Activated naive CD4-positive, alpha-beta T cell treated with Interleukin-2 at 50 U/mL for 16 hours (primary cell): ENCODE measurements at places on chromosomes 12 and 14.

GRCh38 chr12:96152164-96152563 lies 42.0 kb upstream of the ELK3 start:
- DNase-seq, result no peak

- no peak for DNase-seq
These were observed 23.2 kb upstream of the PSMA6 start for GRCh38 chr14:35268946-35269345.

DNA sequence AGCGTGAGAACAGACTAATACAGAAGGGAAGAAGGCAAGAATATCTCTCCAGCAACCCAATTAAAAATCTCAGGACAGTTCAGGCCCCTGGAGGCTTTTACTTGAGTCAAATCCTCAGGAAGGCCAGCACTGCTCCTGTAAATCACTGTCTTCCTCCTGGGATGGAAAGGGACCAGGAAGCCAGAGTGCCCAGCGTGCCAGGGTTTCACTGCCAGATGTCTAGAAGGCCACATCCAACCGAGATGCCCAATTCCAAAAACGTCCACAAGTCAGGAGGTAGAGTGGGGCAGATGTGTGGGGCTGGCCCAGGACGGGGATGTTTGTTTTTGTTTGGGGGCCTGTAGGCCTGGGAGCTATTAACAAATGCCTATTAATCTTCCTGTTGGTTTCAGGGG lies 332.0 kb downstream of the MED13L start:
- no peak for DNase-seq

GRCh38 chr14:106790189-106791036 lies 1264.0 kb downstream of the TMEM121 start:
- peak; percentile 77 for DNase-seq

DNA sequence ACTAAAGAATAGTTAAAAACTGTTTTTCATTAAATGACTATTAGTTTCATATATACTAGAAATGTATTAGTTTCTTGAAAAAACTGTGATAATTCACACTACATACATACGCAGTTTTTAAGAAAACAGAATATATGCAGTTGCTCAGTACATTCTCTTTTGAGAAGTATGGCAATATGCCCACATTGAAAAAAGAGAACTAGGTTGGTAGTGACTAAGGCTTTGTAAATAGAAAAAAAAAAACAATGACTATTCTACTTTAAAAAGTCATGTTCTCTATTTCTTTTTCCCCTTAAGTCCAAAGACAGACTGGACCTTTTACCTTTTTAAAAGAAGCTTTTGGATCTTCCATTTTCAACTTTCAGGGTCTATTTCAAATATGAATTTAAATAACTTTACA lies 25.0 kb downstream of the SNX6 start:
- no peak for DNase-seq

DNA sequence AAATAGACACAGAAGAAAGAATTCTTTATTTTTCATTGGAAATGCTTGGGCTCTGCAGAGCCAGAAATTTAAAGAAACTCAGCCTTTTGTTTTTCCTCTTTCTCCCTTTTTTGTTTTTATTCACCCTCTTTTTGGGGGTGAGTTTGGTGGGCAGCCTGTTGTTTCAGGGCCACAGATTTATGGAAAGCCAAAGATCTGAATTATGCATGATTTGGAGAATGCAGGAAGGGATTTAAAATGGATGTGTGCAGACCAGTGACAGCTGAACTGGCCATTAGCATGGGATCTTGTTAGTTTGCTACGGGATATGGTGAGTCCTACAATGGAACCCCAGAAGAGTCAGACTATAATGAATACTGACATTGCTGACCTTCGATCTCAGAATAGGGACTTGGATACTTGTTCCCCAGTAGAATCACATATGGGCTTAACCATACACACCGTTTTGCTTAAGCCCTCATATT lies 7.7 kb upstream of the ATXN2 start:
- DNase-seq, result no peak

DNA sequence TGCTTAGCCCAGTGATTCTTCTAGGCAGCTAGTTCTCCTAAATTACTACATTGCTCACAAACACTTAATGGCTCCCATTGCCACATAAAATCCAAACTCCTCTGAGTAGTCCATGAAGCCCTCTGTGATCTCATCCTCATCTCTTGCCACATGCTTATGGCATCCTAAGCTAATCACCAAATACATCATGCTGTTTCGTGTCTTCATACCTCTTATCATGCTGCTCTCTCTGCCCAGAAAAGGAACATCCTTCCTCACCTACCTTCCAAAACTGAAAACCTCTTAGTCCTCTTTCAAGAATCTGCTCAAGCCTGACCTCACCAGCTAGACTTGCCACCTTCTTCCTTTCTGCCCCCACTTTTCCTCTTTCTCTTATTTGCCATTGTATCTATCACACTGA lies 108.5 kb downstream of the DUSP6 start:
- no peak for DNase-seq

GRCh38 chr14:78445275-78445674 lies 275.1 kb downstream of the NRXN3 start:
- DNase-seq, result no peak

GRCh38 chr14:34983148-34983760 lies 462 bp downstream of the SRP54 start:
- DNase-seq, result no peak

GRCh38 chr12:21852251-21852650 lies 77.7 kb upstream of the KCNJ8 start:
- no peak for DNase-seq

- no peak for DNase-seq
These were observed 27.8 kb downstream of the HSPB8 start for GRCh38 chr12:119206348-119207062.

DNA sequence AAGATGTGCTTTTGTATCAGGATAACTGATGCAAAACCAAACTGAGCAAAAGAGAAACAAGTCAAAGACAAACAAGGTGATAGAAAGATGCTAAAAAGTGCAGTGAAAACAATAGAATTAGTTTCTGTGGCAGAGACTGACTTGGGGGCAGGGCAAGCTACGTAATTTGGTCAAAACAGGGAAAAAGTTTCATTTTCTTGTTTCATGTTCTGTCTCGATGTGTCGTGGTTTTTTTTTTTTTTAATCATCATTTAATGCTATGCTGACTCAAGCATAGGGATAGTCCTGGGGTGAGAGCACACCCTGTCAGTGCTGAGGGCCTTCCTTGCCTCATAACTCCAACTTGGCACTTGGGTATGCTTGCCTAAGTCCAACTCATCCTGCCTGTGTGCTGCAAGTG lies 144.1 kb upstream of the PTPRQ start:
- no peak for DNase-seq

- no peak for DNase-seq
These were observed 9.6 kb downstream of the PFKM start for GRCh38 chr12:48128800-48129199.

DNA sequence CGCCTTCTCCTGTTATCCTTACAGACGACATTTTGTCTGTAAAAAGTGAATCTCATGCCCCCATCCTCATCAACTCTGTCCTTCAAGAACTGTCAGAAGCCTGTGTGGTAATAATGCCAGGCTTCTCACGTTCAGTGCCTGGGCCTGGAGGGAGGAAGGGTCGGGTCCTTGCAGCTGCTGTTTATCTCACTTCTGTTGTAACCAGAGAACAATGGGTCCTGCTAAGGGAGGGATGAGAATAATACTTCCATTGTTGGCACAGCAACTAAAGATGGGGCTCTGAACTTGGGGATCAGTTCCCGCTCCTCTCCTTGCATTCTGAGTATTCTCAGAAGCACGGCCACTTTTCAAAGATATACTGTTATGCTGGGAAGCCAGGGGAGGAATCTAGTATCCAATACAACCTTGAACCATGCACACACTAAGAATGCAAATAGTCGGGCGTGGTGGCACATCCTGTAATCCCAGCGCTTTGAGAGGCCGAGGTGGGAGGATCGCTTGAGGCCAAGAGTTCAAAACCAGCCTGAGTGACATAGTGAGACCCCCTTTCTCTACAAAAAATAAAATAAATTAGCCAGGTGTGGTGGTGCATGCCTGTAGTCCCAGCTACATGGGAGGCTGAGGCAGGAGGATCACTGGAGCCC lies 38.8 kb upstream of the NINJ2 start:
- DNase-seq, result no peak
